ENCODE measurements at places on chromosomes 1 and 21.

- DNase-seq: peak; percentile 10
Observed at GRCh38 chr21:34669149-34669879, 520 bp downstream of the CLIC6 start.

DNA sequence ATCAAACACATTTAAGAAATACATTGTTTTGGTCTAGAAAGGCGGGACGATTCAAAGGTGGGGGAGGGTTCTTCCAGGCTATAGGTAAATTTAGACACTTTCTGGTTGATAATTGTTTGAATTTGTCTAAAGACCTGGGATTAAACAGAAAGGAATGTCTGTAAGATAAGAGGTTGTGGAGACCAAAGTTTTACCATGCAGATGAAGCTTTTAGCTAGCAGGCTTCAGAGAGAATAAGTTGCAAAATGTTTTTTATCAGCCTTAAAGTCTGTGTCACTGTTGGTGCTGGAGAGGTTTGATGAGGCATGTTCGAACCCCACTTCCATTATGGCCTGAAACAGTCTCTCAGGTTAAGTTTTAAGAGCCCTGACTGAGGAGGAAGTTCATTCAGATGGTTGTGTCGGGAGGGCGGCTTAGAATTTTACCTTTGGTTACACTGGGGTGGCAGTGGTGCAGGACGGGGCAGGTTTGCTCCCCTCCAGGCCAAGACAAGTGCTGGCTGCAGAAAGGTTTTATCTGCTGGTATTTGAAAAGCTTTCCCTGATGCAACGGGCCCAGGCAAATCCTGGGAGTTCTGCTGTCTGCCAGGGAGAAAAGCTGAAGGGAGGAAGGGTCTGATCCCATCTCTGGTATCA lies 16.0 kb upstream of the SLC2A5 start:
- no peak for DNase-seq

DNA sequence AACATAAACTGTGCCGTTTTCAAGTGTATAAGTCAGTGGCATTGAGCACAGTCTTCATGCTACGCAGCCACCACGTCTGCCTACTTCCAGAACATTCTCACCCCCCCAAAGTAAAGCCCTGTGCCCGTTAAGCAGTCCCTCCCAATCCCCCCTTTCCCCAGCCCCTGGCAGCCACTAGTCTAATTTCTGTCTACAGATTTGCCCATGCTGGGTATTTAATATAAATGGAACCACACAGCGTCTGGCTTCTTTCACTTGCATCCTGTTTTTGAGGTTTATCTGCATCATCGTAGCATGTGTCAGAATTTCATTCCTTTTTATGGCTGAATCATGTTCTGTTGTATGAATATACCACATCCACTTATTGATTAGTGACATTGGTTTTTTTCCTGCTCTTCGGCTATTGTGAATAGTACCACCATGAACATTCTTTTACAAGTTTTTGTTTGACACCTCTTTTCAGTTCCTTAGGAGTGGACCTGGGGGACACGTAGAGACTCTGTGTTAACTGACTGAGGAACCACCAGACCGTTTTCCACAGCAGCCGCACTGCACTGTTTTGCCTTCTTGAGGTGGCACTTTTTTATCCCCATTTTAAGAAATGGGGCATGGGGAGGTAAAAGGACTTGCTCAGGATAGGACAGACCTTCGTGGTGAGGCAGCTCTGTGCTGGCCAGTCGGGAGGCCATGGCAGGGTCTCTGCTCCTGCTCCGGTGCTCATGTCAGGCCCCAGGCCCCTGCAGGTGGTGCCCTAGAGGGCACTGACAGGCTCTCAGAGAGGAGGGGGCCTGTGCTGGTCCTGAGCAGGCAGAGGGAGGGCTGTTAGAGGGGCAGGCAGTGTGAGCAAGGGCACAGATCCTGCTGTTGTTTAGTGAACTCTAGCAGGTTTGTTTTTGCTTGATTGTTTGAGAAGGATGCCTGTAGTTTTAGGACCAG lies 123.8 kb downstream of the PCBP3 start:
- DNase-seq: peak; percentile 76

DNA sequence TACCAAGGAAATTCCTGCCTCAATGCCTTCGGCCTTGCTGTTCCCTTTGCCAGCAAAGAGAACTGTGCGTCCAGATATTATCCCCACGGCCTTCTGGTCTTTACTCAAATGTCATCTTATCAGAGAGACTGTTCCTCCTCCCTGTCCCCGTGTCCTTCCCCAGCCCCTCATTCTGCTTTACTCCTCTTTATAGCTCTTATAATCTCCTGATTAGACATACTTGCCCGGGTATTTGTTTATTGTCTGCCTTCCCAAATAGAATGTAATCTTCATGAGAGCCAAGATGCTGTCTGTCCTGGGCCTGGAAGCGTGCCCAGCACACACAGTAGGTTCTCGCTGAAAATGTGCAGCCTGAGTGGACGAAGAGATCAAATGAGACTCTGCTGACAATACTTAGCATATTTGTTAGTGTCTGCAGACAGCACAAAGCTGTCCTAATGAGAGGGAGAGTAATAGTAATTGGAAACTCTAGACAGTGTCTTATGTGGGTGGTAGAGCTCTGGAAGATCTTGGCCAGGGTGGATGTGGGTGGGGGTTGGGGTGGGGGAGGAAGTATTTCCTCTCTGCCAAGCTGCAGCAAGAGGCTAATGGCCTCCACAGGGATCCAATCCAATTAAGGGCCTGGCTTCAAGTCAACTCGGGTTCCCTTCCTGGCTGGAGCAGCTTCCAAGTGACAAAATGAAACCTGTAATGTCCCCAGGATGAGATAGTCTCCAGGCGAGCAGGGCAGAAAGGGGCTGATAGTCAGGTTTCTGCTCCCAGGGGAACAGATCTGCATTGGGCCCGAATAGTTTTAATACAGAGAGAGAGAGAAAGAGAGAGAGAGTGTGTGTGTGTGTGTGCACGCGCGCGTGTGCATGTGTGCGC lies 9.5 kb upstream of the CLIC4 start:
- no peak for DNase-seq

DNA sequence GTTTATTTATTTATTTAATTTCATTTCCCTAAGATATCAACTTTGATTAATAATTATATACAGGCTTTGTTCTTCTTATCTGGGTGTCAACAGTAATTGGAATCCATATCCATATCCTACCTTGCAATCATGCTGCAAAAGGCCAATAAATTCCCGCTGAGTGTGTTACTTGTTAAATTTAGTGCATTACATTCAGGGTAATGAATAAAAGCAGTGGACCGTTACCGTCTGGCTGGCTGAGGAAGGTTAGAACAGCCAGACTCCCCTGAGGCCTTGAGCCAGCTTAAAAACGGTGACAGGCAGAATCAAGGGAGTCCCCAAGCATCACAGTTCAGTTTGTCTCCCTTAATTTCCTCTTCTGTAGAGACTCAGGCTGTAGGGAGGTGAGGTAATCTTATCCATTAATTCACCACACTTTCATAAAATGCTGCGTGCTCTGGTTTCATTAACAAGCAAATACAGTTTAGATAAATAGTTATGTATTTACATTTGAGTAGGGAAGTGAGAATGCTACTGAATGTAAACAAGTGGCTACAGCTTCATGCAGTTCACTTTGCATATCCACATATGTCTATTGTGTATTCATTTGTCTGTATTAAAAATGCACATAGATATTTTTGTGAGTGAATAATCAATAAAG lies 888.2 kb upstream of the CXADR start:
- DNase-seq: no peak

GRCh38 chr1:76868916-76869315 lies 1.6 kb downstream of the ST6GALNAC5 start:
- DNase-seq: no peak

GRCh38 chr1:158272681-158273080 lies 17.0 kb upstream of the CD1C start:
- DNase-seq: no peak

- peak; percentile 60 for DNase-seq
Observed at GRCh38 chr21:45482899-45483821, 59.1 kb downstream of the SLC19A1 start.

GRCh38 chr1:235818632-235819136 lies 48.0 kb downstream of the LYST start:
- DNase-seq: no peak

DNA sequence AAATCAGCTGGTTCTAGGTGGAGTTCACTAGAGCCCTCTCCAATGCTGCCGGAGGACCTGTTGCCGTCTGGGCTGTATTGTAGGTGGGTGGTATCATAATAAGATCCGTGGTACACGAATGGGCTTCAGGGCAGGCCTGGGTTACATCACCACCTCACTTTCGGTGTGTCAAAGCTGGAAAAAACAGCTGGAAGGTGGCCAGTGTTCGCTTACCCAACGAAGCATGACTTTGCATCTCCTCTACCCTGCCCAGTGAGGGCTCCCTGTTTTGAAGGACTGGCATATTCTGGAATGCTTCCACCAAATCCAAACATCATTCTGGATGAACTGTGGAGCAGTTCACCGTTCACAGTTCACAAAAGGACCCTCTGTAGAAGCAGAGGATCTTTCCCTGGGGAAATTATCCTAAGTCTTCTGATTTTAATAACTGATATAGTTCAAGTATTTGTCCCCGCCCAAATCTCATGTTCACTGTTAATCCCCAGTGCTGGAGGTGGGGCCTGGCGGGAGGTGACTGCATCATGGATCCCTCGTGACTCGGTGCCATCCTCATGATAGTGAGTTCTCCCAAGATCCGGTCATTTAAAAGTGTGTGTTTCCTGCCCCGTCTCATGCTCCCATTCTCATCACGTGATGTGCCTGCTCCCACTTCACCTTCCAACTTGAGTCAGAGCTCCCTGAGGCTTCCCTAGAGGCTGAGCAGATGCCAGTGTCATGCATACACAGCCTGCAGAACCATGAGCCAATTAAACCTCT lies 429.0 kb downstream of the KIF26B start:
- DNase-seq: no peak
